Progenitor cell of endocrine pancreas (in vitro differentiated cells): ENCODE measurements at places on chromosomes 1 and 21.

DNA sequence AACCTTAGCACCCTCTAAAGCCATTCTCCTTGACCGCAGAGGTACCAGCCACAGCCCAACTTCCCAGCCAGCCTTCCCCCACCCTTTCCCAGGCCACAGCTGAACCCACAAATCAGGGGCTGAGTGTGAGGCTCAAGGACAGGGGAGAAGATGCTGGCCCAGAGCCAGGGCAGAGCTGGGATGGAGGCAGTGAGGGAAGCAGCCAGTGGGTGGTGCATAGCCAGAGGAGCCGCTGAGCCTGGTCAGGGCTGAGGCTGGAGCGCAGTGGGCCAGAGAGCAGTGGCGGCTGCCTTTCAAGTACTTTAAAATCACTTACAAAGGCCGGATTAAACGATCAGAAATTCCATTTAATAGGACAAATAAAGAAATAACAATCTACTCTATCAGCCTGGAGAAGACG, 36.3 kb downstream of the DMAP1 start:
- no peak for DNase-seq

DNA sequence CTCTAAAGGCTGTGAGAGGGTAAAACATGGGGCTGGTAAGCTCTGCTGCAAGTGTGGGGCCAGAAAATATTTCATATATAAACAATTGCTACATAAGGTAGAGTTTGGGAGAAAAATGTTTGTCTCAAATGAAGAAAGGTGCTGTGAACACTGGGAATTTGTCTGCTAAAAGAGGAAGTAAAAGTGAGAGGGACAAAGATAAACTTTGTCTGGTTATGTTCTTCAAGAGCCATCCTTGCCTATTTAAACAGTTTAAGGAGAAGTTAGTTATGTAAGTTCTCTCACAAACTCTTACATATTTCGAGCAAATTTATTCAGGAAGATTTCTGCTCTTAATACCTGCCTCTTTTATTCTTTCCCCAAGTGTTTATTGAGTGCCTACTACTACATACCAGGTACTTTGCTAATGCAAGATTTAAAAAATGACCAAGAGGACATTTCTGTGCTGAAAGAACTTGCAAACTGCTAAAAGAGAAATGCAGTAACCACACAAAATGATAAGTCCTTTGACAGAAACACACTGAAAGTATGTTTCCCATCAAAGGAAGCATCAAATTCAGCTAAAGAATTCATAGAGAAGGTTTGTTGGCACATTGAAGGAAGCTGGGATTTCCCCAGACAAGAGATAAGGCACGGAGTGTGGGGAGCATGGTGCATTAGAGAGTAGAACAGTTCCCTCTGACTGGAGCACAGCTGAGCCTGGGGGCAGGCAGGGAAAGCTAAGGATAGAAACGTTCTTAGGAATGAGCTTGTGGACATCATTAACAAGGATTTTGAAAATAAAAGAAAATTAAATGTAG, 549.1 kb downstream of the PTBP2 start:
- no peak for DNase-seq

GRCh38 chr1:161885003-161885402, 118.9 kb downstream of the ATF6 start:
- DNase-seq, result no peak

DNA sequence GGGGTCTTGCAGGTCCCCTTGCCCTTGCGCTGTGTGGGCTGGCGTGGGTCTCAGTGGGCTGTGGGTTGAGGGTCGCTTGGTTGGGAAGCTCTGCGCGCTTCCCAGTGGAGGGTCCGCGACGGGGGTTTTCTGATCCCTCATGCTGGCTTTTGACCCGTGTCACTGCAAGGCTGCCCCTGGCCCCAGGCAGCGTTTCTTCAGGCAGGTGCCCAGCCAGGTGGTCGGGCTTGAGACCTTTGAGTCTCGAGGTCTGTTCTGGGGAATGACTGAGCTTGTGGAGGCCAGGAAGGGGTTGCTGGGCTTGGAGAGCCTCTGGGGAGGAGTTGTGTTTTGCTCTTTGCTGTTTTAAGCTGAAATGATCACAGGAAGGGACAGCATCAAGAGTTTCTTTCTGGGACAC, 5.3 kb downstream of the SKI start:
- DNase-seq, result no peak

DNA sequence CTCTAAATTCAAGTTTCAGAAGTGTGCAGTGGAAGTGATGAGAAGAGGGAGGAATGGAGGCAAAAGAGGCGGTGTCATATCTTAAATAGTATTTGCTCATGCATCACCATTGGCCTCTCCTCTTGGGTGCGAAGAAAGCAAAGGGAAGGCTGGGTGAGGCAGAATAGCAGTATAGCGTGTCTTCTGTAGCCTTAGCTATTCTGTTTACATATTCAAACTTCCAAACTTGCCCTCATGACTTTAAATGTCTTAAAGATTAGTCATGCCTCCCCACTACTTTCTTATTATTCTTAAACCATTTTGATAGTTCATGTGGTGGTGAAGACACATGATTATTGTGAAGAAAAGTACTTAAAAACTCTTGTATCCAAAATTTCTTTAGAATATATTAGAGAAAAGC, 104.6 kb upstream of the TENT5C start:
- DNase-seq, result no peak

- DNase-seq, result no peak
Measured at GRCh38 chr1:10724052-10724494, 72.4 kb downstream of the CASZ1 start.

- no peak for DNase-seq
Measured at GRCh38 chr1:164716992-164717703, 158.2 kb downstream of the PBX1 start.

GRCh38 chr1:36609241-36610027, 126.7 kb upstream of the CSF3R start:
- peak; percentile 37 for DNase-seq

GRCh38 chr1:101105877-101106276, 80.3 kb upstream of the DPH5 start:
- DNase-seq, result no peak

DNA sequence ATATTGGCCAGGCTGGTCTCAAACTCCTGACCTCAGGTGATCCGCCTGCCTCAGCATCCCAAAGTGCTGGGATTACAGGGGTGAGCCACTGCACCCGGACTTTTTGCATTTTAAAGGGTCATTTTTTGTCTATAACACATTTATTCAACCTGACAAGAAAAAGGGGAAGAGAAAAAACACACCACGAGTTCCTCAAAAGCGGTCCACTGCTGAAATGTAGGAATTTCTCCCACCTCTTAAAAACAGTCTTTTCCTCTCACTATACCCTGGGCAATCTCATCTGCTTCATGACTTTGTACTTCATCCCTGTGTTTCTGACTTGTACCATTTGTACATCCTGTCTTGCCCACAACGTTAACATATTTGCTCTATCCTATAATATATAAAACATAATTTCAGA, 413.3 kb upstream of the PTBP2 start:
- DNase-seq, result no peak

GRCh38 chr1:229328598-229329362, 14.1 kb downstream of the CCSAP start:
- no peak for DNase-seq

- DNase-seq, result no peak
Measured at GRCh38 chr1:119974013-119974412, 77.7 kb upstream of the ADAM30 start.

GRCh38 chr1:24803220-24803619, 58.0 kb downstream of the CLIC4 start:
- DNase-seq, result no peak

DNA sequence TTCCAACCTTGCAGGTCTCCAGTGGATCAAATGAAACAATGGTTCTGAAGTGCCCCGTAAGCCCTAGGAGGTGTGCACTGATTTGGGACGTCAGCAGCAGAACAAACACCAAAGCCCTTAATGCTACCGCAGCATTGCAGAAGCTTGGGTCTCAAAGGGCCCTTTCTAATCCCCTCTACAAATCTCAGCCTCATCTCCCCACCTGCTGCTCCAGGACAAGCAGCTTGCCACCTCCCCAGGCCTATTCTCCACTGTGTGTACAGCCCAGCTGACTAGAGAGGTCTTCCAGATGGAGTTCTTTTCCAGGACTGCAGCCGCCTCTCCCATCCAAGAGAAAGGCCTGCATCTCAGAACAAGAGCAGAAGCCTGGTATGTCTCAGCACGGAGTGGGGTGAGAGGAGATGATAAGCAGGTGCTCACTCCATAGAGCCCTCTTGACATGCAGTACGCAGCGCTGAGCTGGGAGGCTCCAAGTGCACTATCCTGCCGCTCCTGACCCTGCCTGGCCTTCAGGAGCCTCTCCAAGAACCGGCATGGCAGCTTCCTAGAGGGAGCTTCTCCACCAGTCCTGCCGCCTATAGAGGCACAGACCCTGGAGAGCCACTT, 46.3 kb downstream of the MRPL37 start:
- DNase-seq, result no peak

GRCh38 chr1:161033751-161034150, 5.0 kb downstream of the TSTD1 start:
- DNase-seq, result no peak

DNA sequence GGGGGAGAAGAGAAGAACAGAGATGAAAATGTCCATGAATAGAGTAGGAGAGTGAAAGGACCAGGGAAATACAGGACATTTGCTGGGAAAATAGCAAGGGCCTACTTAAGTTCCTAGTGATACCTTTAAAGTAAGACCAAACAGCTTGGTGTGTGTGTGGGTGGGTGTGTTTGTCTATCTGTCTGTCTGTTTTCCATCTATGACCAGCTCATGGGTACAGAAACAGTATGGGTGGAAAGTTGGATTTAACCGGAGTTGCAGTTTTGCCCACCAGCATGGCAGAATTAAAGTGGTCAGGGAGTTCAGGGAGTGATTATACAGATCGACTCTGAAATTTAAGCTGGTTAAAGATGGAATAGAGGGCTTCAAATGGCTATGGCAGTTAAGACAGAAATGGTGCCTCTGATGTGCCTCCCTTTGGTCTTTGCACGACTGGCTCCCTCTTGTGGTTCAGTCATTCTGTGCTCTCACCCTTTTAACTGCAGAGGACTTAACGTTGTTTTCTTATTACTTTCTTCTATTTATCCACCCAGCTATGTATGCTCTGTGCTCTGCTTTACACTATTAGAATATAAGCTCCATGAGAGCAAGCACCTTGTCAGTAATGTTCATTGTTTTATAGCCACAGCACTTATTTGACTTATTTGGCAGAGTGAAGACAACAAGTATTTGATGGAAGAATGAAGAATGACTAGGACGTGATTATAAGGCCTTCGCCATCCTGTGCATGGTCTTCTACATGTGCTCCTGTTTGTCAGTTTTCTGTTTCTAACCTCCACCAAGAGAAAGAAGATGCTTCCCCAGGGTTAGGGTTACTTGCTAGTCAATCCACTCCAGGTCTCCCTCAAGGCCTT, 72.7 kb upstream of the AK4 start:
- peak; percentile 13 for DNase-seq

DNA sequence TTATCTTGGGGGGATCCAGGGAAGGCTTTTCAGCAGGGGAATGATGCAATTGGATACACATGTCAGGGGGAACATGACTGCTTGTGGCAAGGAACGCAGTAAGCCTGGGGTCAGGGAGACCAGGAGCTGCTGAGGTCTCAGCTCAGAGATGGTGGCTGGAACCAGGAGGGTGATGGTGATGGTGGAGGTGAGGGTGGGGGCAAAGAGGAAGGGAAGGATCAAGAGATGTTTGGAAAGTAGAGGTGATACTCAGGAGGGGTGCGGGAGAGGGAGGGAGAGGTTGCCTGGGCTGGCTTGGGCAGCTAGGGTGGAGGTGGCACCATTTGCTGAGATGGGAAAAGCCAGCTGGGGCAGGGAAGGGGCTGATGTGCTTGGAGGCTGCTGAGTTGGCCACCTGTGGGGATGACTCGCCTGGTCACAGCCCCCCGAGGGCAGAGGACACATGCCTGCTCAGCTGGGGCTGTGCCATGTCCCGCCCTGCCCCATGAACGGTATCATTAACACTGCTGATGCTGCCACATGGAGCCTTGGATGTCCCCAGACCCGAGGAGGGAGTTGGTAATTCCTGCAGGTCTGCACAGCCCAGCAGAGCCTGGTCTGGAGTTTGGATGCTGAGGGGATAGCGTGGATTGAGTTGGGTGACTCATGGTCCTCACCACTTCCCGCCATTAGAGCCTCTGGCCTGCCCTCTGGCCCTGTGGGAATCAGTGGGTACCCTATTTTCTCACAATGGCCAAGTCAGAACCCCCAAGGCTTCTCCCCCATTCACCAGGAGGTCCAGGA, 6.3 kb upstream of the PADI1 start:
- no peak for DNase-seq

- no peak for DNase-seq
Measured at GRCh38 chr1:48030211-48030610, 33.0 kb upstream of the TRABD2B start.

DNA sequence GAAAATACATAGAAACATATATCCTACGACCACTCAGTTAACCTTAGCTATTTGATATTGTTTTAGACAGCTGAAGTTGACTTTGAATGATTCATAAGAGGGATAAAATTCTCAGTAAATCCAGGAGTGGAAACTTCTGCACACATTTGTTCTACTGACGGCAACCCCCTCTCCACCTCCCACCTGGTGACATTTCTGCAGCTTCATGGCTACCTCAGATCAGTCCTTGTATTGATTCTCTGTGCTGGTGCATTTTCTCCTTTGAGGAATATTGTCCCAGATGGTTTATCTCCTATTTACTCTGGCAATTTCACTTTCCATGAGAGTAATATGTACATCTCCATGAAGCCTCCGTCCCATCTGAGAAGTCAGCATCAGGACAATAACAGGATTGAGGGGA, 57.7 kb upstream of the COA6 start:
- DNase-seq, result no peak

GRCh38 chr1:185964946-185965345, 230.8 kb downstream of the HMCN1 start:
- no peak for DNase-seq

GRCh38 chr1:20059847-20060246, 10.1 kb upstream of the PLA2G5 start:
- DNase-seq, result no peak

DNA sequence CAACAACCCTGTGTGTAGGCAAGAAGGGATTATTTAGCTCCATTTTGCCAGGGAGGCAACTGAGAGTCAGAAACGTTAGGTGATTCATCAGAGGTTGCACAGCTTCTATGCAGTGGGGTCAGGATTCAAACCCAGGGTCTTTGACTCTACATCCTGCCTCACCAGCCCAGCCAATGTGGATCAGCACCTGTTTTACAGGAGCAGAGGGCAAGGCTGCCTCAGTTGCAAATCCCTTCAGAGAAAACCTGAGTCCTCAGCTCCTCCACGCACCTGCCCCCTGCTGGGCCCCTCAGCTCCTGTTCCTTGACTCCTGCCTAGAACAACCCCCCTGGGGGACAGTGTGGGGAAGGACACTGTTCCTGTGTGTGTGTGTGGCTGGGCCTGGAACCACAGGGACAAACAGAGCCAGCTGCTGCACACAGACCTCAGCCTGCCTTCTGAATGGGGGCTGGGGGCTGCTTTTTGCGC, 61.6 kb downstream of the LRRN2 start:
- DNase-seq, result peak; percentile 25

GRCh38 chr1:5659606-5660005, 332.6 kb downstream of the NPHP4 start:
- no peak for DNase-seq

GRCh38 chr1:229752679-229753078, 126.6 kb downstream of the URB2 start:
- DNase-seq, result no peak

- no peak for DNase-seq
Measured at GRCh38 chr1:224113545-224113917, 380 bp upstream of the FBXO28 start.
